ENCODE measurements at places on chromosomes 1 and 21. TPM values are rescaled to one million over a fixed set of nuclear protein-coding genes. Genes with fewer than 3 reads are reported as not detected.

GRCh38 chr1:225454733-225455132 is 26.9 kb upstream of the LBR start:
- peak; percentile 96 for DNase-seq

DNA sequence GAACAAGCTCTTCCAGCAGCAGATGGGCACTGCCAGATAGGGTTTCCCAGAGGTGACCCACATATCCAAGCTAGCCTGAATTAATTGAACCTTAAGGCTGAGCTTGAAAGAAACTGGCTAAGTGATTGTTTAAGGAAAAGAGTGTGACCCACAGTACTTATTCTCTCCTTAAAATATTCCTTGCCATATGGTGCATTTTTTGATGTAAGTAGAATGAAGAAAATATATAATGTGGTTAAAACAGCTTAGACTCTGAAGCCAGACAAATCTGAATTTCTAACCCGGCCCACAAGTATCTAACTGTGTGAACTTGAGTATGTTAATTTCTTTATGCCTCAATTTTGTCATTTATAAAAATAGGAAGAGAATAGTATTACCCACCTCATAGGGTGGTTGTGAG is 4.9 kb downstream of the PPP1R8 start:
- no peak for DNase-seq

GRCh38 chr1:215241451-215241850 is 158.9 kb downstream of the KCNK2 start:
- no peak for DNase-seq

GRCh38 chr1:161531986-161532643 is 7.8 kb downstream of the HSPA6 start:
- DNase-seq: no peak

- DNase-seq: no peak
Measured at GRCh38 chr1:5620997-5621396, 371.2 kb downstream of the NPHP4 start.

Gene NUP210L
- total RNA-seq: not detected
